ENCODE measurements at places on chromosomes 2 and 18. TPM values are rescaled to one million over a fixed set of nuclear protein-coding genes. Genes with fewer than 3 reads are reported as not detected.

The CNTNAP5 gene
- total RNA-seq, result not detected

The CRYGC gene
- total RNA-seq, result not detected

The IL1R2 gene
- not detected for total RNA-seq

The PIK3C3 gene
- 67.6 TPM for total RNA-seq

The CPS1 gene
- total RNA-seq, result 0.44 TPM
